ENCODE measurements at places on chromosomes 16 and 17.

- DNase-seq = no peak
Measured at GRCh38 chr16:25020112-25020631, 5.0 kb upstream of the ARHGAP17 start.

- no peak for DNase-seq
Measured at GRCh38 chr16:88346680-88347505, 35.9 kb upstream of the ZNF469 start.

- no peak for DNase-seq
Measured at GRCh38 chr17:28317966-28318758, 838 bp upstream of the TMEM97 start.

- DNase-seq = no peak
Measured at GRCh38 chr17:80394629-80395216, 20.2 kb upstream of the ENDOV start.

DNA sequence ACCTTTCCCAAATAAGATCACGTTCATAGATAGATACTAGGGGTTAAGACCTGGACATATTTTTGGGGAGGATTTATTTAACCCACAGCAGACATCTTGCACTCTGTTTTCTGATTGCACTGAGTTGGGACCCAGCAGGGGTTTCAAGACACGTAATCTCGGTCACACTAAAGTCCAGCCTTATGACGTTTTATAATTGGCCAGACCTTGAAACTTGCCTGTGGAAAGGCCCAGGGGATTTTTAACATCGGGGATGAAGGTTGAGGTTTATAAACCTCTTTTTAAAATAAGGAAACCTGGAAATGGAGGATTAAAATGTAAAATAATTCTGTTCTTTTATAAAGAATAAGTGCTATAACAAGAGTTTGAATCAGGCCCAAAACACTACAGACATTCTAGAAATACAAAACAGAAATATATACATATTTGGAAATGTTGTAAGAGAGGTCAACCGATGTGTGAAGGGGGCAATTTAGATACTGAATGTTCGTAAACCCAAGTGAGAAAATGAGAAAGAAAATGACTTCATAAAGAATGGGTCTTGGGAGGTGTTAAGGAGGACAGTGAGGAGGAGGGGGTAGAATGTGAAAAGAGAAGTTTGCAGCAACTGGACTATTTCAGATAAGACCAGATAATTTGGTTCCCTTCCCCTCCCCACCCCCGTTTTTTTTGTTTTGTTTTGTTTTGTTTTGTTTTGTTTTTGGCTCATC lies 61.1 kb upstream of the NOL11 start:
- DNase-seq = no peak
